Urothelium cell line (cell line): ENCODE measurements at places on chromosomes 1 and 21.

- DNase-seq = peak; percentile 21
These were observed 43.3 kb downstream of the LRRC53 start for GRCh38 chr1:74468982-74469603.

GRCh38 chr1:214660190-214660589 is 57.2 kb downstream of the CENPF start:
- no peak for DNase-seq

GRCh38 chr1:192162376-192162775 is 4.1 kb downstream of the RGS18 start:
- DNase-seq = no peak

DNA sequence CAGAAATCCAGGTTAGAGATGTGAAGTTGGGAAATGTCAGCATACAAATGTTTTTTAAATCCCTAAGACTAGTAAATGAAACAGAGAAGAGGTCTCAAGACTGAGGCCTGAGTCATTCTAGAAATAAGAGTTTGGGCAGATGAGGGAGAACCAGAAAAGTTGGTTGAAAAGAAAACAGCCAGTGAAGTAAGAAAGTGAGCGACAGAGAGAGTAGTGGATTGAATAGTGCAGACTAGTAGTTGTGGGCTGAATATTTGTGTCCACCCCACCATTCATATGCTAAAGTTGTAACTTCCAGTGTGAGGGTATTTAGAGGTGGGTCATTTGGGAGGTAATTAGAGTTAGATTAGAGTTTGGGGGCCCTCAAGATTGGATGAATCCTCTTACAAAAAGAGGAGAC is 889.2 kb downstream of the TTLL7 start:
- no peak for DNase-seq

- no peak for DNase-seq
These were observed 2.4 kb upstream of the SIM2 start for GRCh38 chr21:36696390-36697059.

GRCh38 chr1:3038571-3039181 is 17.4 kb downstream of the ACTRT2 start:
- DNase-seq = no peak

DNA sequence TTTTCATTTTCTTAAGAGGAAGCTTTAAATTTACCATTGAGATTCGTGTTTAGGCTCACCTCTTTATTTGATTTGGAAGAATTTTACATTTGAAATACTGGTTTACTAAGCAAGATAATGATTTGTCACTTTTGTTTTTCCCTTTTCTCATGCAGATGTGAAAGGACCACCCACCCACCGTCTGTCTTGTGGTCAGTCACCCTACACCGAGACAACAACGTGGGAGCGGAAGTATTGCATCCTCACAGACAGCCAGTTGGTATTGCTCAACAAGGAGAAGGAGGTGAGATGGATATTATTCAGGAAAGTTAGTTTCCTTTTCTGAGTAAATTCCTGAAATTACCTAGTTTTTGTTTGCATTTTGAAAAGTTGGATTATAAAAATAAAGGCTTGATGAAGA is 189.5 kb downstream of the RASAL2 start:
- no peak for DNase-seq

- no peak for DNase-seq
These were observed 1.5 kb upstream of the MCOLN3 start for GRCh38 chr1:85049735-85050166.
